NCI-H2171 treated with DMSO at 0.1 percent for 48 hours (cell line): ENCODE measurements at places on chromosomes 12 and 14.
A peak's percentile ranks its signal among the peaks of the same experiment; 100 is the strongest.

DNA sequence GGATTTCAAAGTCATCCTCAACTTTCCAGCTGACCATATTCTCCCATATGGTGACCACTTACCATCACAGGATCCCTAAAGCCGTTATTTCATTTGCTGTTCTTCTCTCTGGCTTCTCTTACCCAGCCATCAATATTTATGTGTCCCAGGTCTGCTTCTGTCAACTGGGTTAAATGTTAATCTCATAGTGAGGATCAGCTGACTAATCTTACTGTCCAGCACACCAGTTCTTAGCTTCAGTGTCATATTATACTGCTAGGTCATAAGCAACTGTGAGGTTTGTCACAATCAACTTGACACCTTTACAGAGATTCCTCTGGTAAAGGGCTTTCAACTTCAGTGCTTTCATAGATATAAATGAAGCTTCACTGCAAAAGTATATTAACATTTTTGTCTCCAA, 294.4 kb downstream of the DIO2 start:
- DNase-seq, result no peak

DNA sequence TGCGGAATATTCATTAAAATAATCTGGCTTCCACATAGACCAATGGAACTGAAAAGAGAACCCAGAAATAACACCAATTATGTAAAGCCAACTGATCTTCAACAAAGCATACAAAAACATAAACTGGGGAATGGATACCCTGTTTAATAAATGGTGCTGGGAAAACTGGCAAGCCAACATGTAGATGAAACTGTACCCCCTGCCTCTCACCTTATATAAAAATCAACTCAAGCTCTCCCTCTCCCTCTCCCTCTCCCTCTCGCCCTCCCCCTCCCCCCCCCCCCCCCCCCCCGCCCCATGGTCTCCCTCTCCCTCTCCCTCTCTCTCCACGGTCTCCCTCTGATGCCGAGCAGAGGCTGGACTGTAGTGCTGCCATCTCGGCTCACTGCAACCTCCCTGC, 13.1 kb upstream of the SPTSSA start:
- no peak for DNase-seq

DNA sequence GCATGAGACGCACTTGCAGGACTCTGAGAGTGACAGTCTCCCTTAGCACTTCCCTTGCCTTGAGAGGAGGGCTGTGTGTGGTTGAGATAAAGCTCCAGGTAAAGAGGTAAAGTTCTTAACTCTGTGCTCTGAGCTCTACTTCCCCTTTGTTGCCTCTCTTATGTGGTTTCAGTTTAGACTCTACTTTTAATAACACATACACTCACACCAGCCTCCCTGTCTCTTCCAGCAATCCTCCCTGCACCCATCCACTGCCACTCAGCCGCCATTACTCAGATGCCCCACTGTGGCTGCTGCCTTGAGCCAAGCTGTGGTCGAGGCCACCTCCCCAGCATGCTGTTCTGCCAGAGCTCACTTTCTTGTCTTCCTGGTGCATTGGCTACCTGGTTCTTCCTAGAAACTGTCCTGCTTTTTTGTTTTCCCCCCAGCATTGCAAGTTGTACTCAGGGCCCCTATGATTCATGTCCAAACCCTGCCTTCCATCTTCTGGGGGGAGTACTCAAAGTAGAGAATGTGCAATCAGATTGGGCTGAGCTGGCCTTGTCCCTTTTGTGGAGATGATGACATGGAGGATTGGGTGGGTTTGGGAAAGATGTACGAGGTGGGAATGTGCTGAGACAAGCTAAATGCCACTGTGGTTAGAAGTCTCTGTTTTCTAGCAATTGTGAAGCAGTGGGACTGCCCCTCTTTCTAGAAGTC, 115.5 kb upstream of the PARP11 start:
- DNase-seq, result no peak

DNA sequence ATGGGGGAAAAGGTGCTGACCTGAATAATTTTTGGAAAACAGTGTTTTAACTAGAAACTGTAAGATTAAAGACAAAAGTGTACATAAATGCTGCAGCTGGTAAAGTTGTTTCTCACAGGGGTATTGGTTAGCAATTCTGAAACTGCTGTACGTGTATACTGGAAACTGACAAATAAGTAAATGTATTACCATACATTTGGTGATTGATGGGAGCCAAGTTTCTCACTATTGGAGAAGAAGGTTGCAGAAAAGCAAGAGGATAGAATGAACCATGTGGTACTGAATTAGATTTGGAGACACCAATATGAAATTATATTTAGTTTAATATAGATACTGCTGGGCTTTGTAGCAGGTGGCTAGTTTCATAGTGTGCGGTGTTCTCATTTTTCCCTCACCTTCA, 19.6 kb upstream of the FBXO33 start:
- DNase-seq, result no peak

DNA sequence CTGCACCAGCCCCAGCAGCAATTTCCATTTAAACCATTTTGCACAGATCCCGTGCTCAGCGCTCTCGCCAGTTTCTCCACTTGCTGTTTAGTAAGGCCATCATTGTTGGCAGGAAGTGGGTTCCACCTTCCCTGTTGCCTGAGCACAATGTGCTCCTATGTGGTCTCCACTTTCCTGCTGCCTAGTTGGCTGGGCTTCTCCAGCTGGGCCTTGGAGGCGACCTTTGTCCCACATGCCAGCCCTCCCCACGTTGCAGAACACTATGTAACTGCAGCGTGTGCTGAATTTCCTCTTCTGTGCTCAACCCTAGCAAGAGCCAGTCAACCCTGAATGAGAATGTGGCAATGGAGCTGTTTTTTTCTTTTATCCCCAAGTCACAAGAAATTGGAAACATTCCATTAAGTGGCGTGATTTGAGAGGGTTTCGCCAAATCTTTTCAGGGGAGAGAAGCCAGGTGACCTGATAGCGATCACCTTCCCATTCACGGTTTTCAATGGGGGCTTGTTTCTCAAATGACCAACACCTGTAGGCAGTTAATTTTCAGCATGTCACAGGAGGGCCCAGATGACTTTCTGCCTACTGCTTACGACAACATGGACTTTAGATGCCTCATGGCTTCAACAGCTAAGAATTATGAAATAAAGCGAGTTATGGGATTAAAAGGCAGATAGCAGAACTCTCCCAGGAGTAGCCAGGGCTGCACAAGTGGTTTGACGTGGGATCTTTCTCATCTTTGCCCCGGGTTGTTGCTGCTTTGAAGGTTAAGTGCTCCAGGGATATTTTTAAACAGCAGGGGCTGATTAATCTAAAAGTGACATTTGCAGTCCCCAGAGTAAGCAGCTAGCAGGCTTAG, at the start of gene ACACB:
Gene ACACB, plus strand, starts transcription at position 830 of the 853 bp plus-strand sequence. CDS start 22,819 bp downstream, outside the sequence.
- no peak for DNase-seq

GRCh38 chr12:45329238-45329637, 113.3 kb downstream of the ANO6 start:
- DNase-seq, result no peak

- no peak for DNase-seq
Observed at GRCh38 chr12:111435661-111436201, 30.0 kb downstream of the SH2B3 start.

DNA sequence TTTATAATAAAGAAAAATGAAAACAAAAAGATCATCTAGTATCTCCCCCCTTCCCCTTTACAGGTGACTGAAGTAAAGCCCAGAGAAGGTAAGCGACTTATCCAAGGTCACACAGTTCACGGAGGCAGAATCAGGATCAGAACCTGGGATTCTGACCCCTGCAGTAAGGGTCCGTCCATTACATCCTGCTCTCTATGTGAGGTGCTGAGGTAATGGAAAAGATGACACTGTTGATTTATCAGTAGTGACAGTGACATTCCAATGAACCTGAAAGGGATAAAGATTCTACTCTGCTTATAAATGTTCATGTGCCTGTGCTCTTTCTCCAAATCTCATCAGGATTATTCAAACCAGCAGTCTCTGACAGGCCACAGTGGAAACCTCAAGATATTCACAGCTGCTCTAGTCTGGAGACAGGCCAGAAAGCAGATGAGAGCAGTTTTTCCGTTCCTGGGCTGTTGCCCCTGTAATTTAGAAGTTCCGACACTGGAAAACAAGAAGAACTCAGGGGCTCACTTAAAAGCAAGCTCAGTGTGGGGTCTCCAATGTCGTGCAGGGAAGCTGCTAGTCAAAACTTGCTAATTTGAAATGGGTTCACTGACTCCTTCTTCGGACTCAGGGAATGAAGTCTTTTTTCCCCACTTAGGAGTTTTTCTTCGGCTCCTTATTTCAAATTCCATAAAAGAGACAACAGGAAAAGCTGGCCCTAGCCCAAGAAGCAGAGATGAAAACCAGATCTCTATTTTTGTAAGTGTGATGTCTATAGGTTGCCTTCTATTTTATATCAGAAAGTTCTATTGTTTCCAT, 131.8 kb upstream of the EEA1 start:
- peak; percentile 57 for DNase-seq

DNA sequence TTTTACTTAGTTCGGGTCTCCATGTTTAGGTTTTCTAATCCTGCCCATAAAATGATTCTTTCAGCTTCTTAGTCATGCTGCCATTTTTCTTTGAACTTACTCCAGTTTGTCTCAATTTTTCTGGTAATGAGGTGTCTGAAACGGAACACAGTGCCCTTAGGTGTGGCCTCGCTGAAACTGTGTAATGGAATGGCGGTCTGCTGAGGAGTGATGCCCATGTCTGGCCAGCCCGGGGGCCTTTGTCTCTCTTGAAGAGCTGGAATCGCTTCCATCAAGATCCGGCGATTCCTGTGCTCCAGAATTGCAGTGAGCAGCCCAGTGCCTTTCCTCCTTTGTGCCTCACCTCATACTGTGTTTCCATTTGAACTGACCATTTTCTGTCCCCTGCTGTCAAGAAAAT, 112.5 kb downstream of the FBXL14 start:
- DNase-seq, result no peak

GRCh38 chr14:67584978-67585377, 15.1 kb downstream of the PIGH start:
- DNase-seq, result no peak

GRCh38 chr12:75192196-75192595, 17.4 kb downstream of the KCNC2 start:
- DNase-seq, result no peak

- peak; percentile 99 for DNase-seq
Observed at GRCh38 chr14:63603749-63604277, 37.9 kb downstream of the WDR89 start.

GRCh38 chr12:115203701-115204100, 519.7 kb upstream of the TBX3 start:
- DNase-seq, result no peak

- DNase-seq, result no peak
Observed at GRCh38 chr12:75868501-75868900, 163.1 kb downstream of the PHLDA1 start.

DNA sequence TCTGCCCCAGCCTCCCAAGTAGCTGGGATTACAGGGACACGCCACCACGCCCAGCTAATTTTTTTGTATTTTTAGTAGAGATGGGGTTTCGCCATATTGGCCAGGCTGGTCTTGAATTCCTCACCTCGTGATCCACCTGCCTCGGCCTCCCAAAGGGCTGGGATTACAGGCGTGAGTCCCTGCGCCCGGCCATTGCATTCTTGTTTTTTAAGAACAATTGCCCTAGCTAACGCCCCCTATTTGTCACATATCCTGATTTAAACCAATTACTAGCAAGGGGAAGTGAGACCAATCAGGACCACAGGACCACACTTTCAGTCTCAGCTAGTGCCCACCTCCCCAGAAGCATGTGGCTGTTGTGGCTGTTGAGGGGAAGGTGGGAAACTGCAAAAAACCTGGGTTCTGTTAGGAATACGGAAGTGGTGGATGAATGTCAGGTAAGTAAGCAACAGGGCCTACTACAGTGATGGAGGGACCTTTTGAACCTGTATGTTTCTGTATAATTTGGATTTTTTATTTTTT, 37.8 kb upstream of the NFYB start:
- no peak for DNase-seq

- peak; percentile 95 for DNase-seq
Observed at GRCh38 chr12:1935700-1936378, 17.4 kb upstream of the CACNA2D4 start.

DNA sequence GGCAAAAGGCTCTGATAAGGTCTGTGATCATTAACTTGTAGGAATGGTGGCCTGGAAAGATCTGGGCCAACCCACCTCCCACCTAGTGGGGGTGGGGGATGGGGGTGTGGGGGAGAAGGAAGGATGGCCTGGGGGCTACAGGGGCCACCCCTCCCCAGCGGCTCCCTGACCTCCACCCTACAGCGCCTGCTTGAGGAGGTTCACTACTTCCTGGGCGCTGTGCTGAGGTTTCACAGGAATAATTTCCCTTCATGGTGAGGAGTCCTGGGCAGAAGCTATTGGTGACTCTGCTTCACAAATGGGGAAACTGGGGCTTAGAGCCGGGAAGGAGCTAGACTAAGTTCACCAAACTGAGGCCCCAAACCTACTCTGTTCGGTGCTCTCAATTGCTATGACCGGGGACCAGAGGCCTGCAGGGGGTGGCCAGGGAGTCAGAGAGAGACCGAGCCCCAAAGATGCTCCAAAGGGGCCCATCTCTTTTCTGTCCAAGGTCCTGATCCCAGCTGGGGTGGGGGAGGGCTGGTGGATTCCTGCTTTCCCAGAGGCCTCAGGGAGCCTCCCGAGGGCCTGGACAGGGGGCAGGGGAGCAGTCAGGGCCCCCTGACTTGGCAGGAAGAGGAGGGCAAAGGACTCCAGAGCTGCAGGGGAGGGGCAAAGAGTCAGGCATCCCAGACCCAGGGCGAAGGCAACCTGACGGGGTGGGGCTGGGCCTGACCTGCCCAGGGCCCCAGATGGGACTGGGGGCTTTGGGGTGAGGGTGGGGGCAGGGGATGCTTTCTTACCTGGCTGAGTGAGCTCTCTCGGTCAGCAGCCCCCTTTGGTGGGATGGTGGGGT, 1.7 kb downstream of the HNF1A start:
- no peak for DNase-seq

DNA sequence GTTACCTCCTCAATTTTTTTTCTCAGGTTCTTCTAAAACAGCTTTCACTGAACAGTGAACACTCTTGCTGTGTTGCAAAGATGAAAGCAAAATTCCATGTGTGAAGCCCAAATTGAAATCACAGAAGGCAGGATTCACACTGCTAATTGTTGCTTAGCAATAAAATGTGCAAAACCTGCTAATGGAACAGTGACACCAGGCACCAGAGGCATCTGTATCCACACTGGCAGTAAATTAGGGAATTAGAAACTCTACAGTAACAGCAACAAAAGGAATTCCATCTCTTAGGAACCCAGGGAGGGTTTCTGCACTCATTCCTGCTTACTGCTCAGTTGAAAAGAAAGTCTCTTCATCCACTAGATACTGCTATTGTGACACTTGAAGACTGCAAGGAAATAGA, 202.3 kb downstream of the GXYLT1 start:
- peak; percentile 18 for DNase-seq

GRCh38 chr12:6368906-6369525, 6.3 kb downstream of the SCNN1A start:
- DNase-seq, result no peak

DNA sequence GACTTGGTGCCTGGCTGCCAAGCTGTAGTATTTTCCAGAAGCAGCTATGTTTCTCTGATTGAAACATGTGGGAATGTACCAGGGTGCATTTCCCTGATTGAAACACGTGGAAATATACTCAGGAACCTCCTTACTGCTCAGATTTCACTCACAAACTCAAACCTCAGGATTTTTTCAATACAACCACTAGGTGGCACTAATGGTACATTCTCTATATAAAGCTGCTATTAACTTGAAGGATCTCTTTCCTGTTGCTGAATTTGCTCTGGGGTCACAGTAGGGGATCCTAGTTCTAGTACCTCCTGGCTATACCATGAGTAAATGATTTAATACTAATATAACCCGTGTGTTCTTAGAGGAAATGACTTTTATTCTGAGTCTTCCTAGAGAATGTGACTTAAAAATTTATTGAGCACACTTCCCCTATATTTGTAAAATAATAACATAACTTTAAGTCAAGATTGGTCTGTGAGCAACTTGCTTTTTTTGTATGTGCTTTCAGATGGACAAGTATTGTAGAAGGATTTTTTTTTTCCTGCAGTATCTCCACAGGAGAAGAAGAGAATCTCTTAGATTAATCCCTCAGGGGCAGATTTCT, 173.8 kb upstream of the MIS18BP1 start:
- DNase-seq, result peak; percentile 77
